D721Med (cell line): ENCODE measurements at places on chromosomes 4 and X.

DNA sequence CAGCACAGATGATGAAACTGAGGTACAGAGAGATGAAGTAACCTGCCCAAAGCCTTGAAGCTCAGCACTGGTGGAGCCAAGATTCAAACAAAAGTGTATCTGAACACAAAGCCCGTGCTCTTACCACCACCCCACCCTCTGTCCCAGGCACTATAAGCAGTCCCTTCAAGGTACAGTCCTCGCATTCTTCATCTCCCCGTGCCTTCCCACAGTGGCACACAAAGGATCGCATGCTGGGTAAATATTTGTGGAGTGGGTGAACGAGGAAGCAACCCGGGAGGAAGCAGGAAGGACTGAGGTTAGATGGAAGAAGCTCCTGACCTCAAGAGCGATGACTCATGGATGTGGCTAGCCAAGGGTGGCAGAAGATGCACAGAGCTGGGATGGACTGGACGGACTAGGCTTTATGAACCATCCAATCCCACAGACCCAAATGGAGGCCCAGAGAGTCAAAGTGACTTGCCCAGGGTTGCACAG is 18.4 kb downstream of the IQSEC2 start:
- DNase-seq = no peak

- DNase-seq = no peak
Measured at GRCh38 chrX:150258463-150259430, 104.4 kb upstream of the MAMLD1 start.

GRCh38 chr4:35559559-35560365 is 684.6 kb downstream of the ARAP2 start:
- no peak for DNase-seq

DNA sequence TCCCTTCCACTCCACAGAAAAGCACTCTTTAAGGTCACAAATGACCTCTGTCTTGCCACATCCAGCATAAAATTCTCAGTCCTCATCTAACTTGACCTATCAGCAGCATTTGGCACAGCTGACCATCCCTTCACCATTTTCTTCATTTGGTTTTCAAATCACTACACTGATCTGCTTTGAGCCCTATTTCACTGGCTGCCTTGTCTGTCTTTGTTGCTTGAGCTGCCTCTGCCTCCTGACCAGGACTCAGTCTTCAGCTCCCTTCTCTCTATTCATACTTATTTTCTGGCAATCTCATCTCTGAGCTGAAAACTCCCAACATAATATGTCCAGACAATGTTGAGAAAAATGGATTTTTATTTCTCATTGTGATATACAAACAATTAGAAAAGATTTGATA is 27.7 kb upstream of the PDE5A start:
- no peak for DNase-seq

DNA sequence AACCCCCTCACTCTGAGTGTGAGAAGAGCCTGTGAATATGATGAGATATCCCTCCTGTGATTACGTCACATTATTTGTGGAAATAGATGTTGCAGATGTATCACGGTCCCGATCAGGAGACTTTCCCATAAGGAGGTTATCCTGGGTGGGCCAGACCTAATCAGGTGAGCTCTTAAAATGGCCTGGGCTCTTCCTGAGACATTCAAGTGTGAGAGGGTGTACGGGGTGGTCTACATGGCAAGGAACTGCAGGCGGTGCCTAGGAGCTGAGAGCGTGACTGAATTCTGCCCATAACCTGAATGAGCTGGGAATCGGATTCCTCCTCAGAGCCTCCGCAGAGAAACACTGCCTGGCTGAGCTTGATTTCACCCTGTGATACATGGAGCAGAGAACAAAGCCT is 12.9 kb upstream of the CENPVL1 start:
- DNase-seq = no peak

DNA sequence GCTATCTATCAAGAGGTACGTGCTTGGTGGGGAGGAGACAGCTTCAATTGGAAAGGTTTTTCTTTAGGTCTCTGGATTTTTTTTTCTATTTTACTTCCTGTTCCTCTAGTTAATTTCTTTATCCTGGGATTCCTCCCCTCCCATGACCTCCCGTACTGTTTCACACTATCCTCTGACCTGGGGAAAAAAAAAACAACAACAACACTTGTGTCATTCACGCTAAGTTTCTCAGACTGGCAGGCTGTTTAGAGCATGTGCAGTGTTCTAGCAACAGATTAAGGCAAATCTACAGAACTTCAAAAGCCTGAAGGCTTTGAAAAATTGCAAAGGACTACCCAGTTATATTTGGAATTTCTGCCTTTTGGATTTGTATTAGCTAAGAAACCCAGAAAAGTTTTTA is 358.4 kb downstream of the ARHGAP24 start:
- DNase-seq = no peak

DNA sequence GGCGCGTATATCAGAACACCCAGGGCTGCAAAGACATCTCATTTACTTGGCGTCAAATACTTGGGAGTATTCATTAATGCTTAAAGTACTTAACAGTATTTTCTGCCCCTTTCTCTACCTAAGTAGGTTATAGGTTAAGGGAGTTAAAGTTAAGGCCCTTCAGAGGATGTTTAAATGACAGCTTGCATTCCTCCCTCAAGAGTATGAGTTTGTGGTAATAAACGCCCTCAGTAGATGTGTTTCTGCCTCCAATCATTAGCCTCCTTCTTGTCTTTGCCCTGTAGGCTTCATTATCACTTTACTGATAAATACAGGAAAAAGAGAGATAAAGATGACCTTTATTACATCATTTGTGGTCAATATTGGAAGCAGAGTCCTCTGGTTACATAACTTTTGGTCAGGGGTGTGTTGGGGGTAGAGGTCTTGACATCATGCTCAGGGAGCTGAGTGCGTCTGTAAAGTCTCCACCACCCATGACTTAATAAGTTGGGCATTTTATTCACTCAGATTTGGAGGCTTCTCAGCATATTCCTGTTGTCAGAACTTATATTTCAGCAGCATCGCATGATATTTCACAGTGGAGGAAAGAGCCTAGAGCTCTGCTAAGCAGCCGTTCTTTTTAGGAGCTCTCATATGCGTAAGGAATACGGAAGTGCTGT is 145.9 kb downstream of the CPE start:
- no peak for DNase-seq

DNA sequence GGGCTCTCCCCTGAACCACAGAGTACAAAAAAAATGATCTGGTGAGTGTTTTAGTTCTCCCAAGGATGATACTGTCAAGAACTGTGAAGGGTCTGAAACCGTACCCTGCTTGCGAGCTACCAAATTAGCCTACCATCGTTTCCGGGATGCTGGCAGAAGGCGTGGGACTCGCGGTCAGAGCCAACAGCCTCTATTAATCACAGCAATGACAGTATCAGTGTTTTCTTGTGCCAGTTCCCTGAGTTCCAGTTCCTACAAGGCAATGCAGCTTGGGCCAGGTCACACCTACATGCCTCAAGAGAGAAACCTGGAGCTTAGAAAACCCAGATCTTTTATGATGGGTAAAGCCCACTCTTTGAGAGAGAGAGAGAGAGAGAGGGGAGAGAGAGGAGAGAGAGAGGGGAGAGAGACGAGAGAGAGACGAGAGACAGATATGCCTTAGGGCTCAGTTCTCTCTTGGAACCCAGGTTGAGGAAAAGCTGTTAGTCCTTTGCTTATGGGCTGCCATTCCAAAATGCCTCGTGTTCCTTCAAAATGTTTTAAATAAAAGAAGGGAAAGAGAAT is 327.8 kb downstream of the ARHGAP10 start:
- DNase-seq = no peak
